ENCODE measurements at places on chromosomes 2 and 18.

- DNase-seq, result no peak
Measured at GRCh38 chr2:39996653-39997080, 217.6 kb upstream of the THUMPD2 start.

DNA sequence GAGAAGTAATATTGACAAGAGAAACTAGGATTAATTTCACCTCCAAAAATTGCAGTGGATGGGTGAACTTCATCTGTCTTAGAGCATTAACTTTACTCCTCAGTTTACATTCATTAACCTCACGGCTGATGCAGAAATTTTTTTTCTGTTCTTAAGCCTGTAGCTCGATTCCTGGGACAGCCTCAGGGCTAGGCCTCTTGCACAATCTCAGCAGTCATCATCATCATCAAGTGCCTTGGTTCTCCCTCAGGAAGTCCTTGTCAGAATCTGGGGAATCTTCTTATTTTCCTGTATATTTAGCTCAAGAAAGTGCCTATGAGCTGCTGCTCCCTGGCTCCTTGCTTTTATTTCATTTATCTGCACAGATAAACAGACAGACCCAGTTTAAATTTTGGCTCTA is 1272.2 kb upstream of the LRRTM1 start:
- no peak for DNase-seq

DNA sequence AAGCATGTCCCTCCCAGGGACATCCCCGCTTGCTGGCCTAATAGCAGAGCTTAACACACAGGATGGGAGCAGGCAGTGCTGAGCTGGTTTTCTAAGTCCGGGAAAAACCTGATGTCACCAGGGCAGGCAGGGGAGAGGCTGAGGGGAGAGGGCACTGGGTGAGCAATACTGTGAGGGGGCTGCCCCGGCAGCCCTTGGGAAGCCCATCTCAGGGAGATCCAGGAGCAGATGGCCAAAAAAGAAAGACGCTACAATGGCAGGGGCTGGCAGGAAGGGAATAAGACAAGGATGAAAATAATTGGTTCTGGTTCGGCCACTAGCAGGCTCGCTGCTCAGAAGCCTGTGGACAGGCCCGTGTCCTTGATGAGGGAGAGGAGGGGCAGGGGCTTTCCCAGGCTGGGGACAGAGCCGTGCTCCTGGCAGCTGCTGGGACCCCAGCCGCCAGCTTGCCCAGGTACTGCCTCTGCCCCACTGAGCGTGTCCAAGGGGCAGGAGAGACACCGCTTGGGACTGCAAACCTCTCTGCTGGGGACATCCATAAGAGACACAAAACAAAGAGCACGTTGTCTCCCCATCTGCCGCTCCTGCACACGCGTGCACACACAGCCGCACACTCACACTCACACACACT is 30.2 kb downstream of the SMAD7 start:
- no peak for DNase-seq

DNA sequence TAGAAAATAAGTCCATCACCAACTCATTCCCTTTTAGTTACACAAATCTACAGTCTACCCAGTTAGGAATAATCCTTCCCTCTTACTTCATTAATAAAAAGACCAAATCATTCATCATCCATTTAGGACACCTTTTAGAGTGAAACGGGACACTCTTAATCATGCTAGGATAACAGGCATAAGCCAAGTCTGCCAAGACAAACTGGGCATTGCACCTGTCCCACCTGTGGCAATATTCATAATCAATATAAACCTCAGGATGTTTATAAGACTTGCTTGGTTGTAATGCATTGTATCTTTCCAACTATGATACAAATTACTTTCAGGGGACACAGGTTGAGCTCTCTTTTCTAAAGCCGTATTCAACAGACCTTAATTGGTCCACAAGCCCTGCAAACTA is 82.7 kb upstream of the SH3BP4 start:
- no peak for DNase-seq

- no peak for DNase-seq
Measured at GRCh38 chr2:45898819-45899218, 247.3 kb downstream of the PRKCE start.

GRCh38 chr18:55402731-55403405 is 185.1 kb downstream of the TCF4 start:
- DNase-seq, result no peak

DNA sequence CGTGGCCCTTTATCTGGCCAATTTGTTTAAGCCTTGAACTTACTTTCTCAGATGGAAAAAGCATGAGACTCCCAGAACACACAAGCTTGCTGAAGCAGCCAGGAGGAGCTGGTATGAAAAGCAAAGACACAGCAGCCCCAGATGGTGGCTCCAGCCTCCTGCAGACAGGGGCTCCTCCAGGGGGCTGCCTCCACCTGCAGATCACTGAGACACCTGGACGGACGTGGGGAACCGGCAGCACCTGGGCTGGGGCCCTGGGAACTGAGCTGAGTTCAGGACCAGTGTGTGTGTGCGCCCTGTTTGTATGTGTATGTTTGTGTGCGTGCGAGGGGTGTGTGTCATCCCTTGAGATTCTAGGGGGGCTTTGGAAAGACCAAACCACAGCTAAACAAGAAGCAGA is 8.6 kb downstream of the CYS1 start:
- DNase-seq, result no peak

DNA sequence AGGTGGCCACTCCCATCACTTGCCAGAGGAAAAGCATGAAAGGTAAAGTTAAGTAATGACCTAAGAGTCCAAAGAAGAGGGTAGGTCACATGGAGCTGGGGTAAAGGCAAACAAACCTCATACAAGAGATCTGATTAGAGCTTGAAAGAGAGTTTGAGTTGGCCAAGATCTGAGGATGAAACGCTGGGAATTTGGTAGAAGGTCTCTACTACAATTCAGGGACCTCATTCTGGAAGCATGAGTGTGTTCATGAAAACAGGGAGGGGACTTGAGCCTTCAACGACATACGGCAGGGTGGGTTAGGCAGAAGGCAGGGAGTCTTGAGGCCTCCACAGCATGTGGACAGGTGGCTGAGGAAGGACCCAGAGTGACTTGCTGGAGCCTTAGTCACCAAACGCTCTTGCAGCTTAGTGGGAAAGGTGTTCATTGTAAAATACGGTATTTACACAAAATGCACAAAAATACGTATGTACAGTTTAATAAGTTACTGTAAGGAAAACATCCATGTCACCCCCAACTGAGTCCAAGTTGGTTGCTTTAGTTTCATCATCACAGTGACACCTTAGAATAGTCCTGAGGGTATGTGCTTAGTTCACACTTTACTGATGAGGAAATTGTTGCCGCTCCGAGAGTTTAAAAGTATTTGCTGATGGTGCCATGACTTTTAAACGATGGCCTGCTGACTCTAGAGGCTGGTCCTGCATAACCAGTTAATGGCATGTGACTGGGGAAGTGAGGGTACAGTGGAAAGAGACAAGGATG is 5.0 kb upstream of the FARP2 start:
- no peak for DNase-seq

- DNase-seq, result no peak
Measured at GRCh38 chr18:54710074-54710899, 118.0 kb upstream of the RAB27B start.

Data from activated naive CD8-positive, alpha-beta T cell treated with anti-CD3 and anti-CD28 coated beads, Interleukin-2, amount 50 U/mL, for 16 hours (primary cell).